ENCODE measurements at places on chromosomes 13 and 19. TPM values are rescaled to one million over a fixed set of nuclear protein-coding genes. Genes with fewer than 3 reads are reported as not detected.

DNA sequence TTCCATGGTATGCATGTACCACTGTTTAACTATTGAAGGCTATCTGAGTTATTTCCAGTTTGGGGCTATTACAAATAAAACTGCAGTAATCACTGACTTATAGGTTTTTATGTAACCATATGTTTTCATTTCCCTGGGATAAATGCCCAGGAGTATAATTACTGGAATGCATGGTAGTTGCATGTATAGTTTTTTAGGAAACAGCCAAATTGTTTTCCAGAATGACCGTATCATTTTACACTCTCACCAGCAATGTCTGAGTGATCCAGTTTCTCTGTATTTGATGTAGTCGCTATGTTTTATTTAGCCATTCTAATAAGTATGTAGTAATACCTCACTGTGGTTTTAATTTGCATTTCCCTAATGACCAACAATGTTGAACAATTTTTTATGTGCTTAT is 42.0 kb downstream of the CYSLTR2 start:
- DNase-seq, result no peak

SNAPC2 gene
- 29.2 TPM for total RNA-seq

GRCh38 chr13:114077099-114077932 is 55.1 kb downstream of the RASA3 start:
- DNase-seq, result no peak

- DNase-seq, result no peak
Observed at GRCh38 chr13:103539265-103539664, 473.0 kb upstream of the SLC10A2 start.

NCAN gene
- not detected for total RNA-seq

DNA sequence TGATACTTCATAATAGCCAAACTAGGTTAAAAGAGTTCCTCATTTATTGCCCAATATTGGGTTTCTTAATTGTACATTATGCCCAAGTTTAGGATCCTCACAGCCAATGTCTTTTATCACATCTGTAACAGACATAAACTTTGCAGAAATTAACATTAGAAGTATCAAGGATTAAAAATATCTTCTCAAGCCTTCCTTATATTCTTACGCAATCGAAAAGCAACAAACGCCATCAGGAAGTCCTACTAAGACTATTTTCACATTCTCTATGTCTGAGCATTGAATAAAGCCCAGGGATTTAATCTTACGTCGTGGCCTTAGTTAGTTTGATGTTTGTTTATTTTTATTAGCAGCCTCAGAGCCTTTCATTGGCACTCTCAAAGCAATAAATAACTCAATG is 1660.4 kb upstream of the MIR17HG start:
- DNase-seq, result no peak

DNA sequence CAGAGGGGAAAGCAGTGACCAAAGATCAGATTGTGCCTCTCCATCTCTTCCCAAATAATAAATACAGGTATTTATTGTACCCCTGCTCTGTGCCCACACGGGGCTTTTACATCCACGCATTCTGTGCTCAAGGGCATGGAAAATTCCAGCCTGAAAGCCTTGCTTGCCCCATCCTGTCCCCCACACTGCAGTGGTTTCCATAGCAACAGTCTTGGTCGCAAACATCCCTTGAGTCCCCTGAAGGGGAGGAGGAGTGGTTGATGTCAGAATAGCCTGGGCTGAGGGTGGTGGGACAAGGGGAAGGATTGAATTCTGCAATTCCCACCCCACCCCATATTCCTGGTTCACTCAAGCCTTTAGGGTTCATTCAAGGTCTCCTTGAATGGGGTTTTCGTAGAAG is 41.0 kb upstream of the USP29 start:
- DNase-seq, result no peak

DNA sequence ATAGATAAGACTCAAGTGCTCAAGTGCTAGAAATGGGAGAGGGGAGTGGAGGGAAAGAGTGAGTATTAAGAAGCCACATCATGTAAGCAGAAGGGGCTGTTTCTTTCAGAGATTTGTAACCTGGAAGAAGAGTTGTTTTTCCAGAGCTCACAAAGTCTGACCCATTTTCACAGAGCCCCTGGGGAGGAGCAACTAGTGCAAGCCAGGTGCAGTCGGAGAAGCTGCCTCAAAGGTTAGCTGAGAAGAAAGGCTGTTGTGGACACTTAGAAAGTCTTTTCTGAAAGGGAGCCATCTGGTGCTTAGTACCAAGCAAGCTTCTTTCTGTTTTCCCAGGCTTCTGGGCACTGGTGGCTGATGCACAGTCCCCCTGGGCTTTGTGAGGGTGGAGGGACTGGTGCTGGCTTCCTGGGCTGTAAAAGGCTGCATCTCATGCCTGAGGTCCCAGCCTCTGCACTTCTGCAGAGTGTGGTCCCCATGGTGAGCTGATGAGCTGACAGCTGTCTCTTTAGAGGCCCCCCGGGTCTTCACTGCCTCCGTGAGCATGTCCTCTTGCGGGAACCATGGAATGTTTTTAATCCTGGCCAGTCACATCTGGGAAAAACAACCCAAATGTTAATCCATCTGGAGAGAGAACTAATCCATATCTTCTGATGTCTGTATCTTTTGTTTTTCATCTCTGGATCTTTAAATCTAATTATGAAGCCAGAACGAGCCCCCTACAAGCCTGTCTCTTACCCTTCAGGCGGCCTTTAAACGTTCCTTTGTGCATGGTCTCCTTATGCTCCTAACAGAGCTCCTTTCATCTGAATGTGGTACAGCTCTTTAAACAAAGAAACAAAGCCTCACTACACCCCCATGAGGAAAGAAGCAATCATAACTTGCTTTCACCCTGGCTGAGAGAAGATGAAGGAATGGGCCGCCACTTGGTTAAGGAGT is 40.2 kb downstream of the OLFM4 start:
- DNase-seq, result no peak

GRCh38 chr19:4487572-4487971 is 15.5 kb downstream of the HDGFL2 start:
- DNase-seq, result no peak

IFI30 gene
- total RNA-seq, result 0.74 TPM

DNA sequence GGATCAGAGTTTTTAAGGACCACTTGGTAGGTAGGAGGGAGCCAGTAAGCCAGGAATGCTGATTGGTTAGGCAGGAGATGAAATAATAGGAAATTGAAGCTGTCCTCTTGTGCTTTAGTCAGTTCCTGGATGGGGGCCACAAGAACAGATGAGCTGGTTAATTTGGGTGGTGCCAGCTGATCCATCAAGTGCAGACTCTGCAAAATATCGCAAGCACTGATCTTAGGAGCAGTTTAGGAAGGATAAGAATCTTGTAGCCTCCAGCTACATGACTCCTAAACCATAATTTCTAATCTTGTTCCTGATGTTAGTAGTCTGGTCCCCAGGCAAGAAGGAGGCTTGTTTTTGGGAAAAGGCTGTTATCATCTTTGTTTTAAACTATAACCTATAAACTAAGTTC is 117.9 kb upstream of the GPR12 start:
- no peak for DNase-seq

- no peak for DNase-seq
Observed at GRCh38 chr13:45896285-45896684, 44.7 kb upstream of the SIAH3 start.

PDE4A gene
- 10.0 TPM for total RNA-seq

MICU2 gene
- total RNA-seq, result 25.1 TPM

DENND1C gene
- not detected for total RNA-seq

GRCh38 chr13:98511435-98511834 is 65.5 kb downstream of the STK24 start:
- DNase-seq, result no peak

GRCh38 chr13:109428146-109428545 is 358.2 kb downstream of the IRS2 start:
- DNase-seq, result no peak

- no peak for DNase-seq
Observed at GRCh38 chr19:28915737-28916460, 297.1 kb downstream of the UQCRFS1 start.

FCAR gene
- total RNA-seq, result not detected

RFX1 gene
- total RNA-seq, result 14.7 TPM

KLHL1 gene
- not detected for total RNA-seq

GRCh38 chr13:36548129-36548528 is 115.8 kb downstream of the CCNA1 start:
- no peak for DNase-seq

DNA sequence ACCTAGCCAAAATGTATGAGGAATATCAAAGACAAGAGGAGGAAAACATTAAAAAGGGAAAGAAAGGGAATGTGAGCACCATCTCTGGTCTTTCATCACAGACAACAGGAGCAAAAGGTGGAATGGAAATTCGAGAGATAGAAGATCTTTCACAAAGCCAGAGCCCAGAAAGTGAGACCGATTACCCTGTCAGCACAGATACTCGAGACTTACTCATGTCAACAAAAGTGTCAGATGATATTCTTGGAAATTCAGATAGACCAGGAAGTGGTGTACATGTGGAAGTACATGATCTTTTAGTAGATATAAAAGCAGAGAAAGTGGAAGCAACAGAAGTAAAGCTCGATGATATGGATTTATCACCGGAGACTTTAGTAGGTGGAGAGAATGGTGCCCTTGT is 217.0 kb downstream of the NBEA start:
- no peak for DNase-seq

PSG11 gene
- not detected for total RNA-seq

GRCh38 chr13:63438951-63439350 is 2023.3 kb upstream of the PCDH20 start:
- no peak for DNase-seq

ZNF558 gene
- 4.2 TPM for total RNA-seq

- DNase-seq, result no peak
Observed at GRCh38 chr19:7522923-7523667, 671 bp downstream of the MCOLN1 start.

FLT1 gene
- total RNA-seq, result 178 TPM

DNA sequence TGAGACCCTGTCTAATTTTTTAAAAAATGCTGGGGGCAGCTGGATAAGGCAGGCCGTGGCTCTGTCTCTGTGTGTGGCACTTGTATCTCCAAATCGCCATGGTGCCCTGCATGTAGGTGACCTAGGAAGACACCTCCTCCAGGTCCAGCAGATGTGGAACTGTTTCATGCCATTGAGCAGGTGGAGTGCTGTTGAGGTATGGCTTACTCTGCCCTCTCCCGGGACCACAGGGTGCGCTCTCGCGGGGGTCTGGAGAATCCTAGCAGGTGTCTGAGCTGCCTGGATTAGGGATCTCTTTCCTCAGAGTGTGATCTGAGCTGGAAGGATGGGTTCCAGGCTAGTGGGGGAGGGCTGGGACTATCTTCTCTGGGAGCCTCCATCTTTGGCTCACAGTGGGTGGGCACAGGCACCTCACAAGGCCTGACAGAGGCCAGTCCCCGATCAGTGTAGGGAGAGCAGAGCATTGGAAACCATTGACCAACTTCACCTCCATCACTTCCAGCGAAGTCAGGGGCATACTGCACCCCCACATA is 67.7 kb upstream of the TM9SF2 start:
- DNase-seq, result no peak

ZSCAN4 gene
- total RNA-seq, result not detected

CEACAM8 gene
- not detected for total RNA-seq

DNA sequence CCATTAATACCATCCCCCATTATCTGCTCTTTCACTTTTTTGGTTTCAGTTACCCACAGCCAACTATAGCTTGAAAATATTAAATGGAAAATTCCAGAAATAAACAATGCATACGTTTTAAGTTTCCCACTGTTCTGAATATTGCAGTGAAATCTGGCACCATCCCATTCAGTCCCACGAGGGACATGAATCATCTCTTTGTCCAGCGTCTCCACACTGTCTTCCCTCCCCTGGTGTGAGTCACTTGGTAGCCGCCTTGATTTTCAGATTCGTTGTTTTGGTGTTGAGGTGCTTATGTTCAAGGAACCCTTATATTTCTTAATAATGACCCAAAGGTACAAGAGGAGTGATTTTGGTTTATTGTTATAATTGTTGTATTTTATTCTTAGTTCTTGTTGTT is 246.1 kb downstream of the DCT start:
- peak; percentile 26 for DNase-seq

DNA sequence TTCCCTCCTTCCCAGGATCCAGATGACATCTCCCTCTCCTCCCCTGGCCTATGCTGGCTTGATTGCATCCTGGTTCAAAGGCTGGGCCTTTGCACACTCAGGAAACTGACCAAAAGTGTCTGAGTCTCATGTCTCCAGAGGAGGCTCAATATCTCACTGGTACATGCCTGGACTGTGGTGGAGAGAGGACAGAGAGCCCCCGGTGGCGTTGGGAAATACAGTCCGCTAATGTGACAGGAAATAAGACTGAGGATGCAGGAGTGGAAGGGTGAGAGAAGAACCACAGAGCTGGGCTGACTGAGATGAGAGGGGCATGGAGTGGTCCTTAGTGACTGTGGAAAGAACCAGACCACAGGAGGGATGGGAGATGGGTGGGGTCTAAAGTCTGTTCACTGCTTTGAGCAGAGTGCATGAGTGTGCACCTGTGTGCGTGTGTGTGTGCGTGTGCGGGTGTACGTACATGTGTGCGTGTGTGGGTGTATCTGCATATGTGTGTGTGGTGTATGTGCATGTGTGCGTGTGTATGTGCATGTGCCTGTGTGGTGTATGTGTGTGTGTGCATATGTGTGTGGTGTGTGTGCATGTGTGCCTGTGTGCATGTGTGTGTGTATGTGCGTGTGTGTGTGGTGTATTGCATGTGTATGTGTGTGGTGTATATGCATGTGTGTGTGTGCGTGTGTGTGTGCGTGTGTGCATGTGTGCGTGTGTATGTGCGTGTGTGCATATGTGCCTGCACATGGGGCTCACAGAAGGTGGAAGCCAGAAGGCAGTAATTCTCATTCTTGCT is 1.9 kb downstream of the SIGLEC5 start:
- no peak for DNase-seq

DNA sequence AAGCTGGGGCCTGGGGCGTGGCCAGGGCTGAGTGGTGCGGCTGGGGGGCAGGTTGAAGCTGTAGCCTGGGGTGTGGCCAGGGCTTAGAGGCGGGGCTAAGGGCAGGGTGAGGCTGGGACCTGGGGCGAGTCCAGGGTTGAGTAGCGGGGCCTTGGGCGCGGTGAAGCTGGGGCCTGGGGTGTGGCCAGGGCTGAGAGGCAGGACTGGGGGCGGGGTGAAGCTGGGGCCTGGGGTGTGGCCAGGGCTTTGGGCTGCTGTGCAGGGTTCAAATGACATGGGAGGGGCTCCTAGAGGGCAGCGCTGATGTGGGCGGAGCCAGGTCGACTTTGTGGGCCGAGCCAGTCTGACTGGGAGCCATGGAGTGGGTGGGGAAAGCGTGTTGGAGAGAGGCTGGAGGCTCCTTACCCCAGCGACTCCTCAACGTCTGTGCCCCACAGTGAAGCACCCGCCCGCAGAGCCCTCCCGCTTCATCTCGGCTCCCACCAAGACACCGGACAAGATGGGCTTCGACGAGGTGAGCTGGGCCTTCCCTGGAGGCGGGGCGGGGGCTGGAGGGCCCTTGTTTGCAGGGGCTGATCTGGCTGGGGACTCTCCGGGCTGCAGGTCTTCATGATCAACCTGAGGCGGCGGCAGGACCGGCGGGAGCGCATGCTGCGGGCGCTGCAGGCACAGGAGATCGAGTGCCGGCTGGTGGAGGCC is 21.5 kb downstream of the COLGALT1 start:
- DNase-seq, result no peak

DNA sequence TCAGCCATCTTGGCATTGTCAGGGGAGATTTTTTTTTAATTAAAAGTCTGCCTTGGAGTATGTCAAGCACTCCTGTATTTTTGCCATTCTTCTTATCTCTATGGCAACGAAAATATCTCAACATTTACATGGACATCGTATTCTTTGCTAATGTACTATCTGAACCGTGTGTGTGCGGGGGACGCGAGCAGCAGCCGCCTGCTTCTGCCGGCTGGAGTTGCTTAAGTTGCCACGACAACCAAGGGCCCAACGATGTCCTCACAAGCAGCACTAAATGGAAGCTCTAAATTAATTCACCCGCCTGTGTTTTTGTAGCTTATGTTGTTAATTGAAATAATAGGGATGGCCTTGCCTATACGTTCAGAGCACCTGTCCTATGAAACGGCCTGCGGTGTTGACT is 309.5 kb downstream of the TEX29 start:
- DNase-seq, result no peak

Measured in endothelial cell of umbilical vein (primary cell).